ENCODE measurements at places on chromosomes 1 and 21. TPM values are rescaled to one million over a fixed set of nuclear protein-coding genes. Genes with fewer than 3 reads are reported as not detected.

DNA sequence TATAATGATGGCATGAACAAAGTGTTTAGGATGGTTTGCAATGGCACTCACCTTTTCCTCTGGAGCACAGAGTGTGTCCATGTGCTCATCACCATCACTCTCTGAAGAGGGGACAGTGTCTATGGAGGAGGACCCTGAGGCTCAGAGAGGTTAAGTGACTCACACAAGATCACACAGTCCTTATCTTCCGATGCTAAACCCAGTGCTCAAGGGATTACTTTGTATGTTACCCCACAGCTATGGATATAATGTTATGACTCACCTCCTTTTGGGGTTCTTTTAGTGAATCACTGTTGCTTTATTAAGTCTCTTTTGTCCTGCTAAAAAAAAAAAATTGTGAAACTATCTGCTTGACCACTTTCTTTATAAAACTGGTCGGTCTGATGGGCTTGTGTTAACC lies 67.6 kb downstream of the TENT5C start:
- no peak for DNase-seq

GRCh38 chr1:111129376-111129775 lies 10.5 kb downstream of the DRAM2 start:
- no peak for DNase-seq

- no peak for DNase-seq
Measured at GRCh38 chr1:10782491-10783244, 13.8 kb downstream of the CASZ1 start.

- no peak for DNase-seq
Measured at GRCh38 chr1:155037043-155037442, 3.4 kb downstream of the DCST1 start.

DNA sequence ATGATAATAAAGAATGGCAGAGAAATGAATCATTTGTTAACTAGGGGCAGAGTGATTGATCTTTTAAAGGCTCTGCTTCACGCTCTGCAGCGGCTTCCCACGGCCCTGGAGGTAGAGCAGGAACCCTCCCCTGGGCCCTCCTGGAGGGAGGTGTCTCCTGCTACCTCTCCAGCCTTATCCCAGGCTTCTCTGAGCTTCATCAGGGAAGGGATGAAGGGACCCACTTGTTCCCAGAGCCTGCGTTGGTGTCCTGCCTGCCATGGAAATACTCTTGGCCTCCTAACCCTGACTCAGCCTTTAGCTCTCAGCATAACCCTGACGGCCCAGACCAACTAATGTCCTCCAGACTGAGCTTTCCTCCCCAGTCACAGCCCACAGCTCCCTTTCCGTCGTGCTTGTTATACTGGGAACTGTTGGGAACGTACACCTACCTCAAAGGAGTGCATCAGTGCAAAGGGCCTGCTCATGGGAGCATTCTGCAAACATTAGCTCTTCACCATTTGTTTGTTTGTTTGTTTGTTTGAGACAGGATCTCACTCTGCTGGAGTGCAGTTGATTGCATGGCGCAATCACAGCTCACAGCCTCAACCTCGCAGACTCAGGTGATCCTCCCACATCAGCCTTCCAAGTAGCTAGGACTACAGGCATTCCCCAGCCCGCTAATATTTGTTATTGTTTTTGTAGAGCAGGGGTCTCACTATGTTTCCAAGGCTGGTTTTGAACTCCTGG lies 17.4 kb upstream of the HNRNPU start:
- no peak for DNase-seq

- DNase-seq: no peak
Measured at GRCh38 chr21:17679002-17679600, 66.4 kb upstream of the BTG3 start.

DNA sequence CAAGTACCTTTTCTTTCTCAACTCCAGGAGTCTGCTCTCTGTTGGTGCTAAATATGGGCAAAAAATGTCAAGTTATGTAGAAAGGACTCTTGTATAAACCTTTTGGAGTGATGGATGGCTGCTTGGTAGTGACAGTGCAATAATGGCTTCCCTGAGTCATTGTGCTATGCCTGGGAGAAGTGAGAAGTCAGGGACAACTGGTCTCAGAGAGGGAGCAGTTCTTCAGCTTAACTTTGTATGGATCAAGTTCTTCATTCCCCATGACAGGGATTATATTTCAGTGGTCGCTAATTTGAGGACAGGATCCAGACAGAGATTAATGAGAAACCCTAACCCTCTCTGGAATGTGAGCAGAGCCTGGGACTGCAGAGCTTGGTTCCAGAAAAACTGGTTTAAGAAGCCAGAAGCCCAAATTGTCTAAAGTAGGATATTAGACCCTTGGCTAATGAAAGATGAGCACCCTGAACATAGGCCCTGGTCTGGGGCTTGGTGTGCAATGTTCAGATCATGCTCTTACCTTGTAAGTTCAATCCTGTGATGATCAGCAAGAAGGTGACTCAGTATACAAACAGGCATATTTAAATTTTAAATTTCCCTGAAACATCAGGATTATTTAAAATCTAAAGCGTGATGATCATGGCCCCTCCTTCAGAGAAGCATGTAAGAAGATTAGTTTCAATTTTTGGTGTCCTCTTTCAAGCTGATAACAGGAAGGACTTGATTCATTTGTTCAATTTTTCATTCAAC lies 50.9 kb downstream of the NTMT2 start:
- DNase-seq: no peak

- peak; percentile 54 for DNase-seq
Measured at GRCh38 chr1:110672001-110672752, 2.6 kb downstream of the KCNA3 start.

Gene NLRP3
- 9.2 TPM for total RNA-seq

Gene ACOT11
- total RNA-seq: 0.67 TPM

GRCh38 chr1:31521761-31522555 lies 54.4 kb upstream of the TINAGL1 start:
- no peak for DNase-seq

DNA sequence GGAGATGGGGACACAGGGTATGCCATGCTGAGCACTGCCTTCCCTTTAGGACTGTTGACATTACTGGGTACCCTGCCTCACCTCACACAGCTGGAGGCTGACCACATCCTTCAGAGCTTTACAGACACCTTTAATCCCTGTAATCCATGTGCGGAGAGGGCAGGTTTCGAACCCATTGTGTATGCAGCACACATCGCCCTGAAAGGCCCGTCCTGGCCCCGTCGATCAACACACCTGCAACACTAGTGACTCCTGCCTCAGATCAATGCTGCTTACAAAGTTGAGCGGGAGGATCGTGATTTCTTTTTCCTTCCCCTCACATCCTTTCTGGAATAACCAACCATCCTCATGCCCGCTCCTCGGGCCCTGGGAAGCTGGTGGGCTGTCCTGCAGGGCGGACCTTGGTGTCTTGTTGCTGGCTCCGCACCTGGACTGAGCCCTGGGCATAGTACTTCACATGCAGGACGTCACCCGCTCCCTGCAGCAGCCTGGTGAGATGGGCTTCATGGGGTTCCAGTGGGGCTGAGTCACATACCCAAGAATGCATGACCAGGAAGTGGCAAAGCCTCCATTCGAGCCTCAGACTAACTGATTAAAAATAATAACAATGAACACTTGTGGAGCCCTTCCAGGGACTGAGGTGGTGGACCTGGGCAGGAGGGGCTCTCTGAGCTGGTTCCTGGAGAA lies 403.6 kb downstream of the PTPRU start:
- no peak for DNase-seq
